ENCODE measurements at places on chromosomes 2 and 18.

DNA sequence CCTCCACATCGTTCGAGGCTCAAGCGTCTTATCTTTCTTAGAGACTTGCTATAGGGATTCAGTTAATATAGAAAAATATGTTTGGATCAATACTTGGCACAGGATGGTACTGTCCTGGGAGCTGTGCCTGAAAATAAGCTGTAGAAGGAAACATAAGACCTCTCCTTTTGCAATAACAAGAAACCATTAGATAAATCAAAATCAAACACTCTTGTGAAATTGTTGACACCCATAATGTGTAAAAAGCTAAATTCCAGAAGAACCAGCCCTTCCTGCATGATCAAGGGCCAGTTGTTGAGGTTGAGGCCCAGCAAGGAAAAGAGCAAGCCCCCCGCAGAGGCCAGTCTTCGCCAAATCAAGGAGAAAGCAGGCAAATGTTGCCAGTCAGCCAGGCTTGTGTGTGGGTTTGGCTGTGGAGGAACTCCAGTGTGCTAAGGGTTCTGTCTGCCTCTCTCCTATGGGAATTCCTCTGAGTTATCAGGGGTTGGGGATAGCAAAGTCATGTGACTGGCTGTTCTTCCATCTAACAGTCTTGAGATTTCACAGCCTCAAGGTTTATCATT lies 185.7 kb downstream of the ACKR3 start:
- no peak for DNase-seq

DNA sequence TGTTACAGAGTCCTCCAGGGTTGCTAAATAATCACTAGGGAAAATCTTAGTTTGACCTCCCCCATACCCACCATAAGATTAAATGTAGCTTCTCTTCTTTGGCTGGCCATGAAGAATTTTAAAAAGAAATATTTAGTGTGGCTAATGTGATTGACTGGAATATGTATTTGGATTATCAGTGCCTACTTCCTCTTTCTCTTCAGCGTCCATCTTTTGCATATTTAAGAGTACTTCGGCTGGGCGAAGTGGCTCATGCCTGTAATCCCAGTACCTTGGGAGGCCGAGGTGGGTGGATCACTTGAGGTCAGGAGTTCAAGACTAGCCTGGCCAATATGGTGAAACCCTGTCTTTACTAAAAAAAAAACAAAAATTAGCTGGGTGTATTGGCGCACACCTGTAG lies 28.8 kb downstream of the ADAM23 start:
- DNase-seq = no peak

- DNase-seq = no peak
These were observed 495.7 kb upstream of the TCF4 start for GRCh38 chr18:56083523-56084287.

DNA sequence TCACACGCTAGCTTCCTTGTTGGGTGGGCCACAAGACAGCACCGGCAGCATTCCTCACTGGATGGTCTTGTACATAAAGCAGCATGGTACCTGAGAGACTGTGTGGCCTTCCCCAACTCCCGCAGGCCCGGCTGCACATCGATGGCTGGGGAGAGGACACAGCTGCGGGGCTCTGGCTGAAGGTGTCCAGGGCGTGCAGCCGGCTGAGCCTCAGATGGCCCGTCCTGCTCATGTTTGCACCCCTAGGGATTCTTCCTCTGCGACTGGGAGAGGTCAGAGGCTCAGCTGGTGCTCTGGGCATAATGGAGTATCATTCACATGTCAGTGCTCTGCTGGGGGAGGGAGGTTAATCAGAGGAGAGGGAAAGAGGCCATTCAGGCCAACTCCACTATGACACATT lies 207.9 kb downstream of the SEPTIN10 start:
- no peak for DNase-seq

DNA sequence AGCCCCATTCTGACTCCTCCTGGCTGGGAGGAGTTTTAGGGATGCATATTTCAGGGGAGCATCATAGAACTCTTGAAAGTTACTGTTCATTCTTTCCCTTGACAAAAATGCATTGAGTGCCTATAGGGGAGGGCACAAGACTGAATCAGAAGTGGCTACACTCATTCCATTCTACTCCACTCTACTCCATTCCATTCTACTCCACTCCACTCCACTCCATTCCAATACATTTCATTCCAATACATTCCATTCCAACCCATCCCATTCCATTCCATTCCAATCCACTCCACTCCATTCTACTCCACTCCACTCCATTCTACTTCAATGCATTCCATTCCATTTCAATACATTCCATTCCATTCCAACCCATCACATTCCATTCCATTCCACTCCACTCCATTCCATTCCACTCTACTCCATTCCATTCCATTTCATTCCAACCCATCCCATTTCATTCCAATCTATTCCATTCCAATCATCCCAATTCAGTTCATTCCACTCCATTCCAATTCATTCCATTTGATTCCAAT lies 110.8 kb downstream of the LOXHD1 start:
- no peak for DNase-seq

GRCh38 chr2:219441451-219442255 lies 7.0 kb downstream of the SPEG start:
- DNase-seq = peak; percentile 85

GRCh38 chr2:23464905-23465537 lies 80.0 kb downstream of the KLHL29 start:
- no peak for DNase-seq

GRCh38 chr2:200603972-200604371 lies 18.2 kb downstream of the AOX1 start:
- peak; percentile 48 for DNase-seq

DNA sequence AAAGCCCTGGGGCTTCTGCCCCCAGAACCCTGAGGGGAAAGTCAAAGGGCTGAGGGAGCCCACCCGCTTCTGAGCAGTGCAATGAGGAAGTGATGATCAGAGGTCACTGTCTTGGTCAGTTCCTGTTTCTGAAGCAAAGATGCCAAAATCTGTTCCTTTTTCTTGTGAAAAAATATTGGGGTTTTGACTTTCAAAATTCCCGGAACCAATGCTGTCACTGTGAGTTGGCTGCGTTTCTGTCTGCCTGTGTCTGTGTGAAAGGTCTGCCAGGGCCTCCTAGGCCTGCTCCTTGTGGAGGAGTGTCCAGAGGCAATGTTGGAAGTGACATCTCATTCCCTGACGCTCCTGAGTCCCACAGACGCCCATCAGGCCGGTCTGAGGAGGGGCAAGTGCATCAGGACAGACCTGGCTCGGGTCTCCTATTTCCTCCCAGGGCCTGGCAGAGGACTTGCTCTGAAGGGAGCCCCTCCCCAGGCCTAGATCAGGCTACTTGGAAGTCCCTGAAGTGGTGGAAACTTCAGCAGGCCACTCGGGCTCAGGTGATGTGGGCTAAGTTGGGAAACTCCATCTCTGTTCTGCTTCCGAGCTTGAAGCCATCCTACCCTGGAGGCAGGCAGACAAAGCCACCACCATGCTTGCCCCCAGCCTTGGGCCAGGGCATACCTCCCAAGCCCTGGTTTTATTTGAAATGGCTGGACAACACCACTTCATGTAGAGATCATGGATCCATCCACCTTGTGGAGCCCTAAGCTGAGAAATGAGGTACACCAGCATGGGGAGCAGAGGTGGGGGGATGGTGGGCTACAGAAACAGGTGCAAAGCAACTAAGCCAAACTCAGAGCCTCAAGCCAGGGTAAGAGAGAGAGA lies 51.0 kb downstream of the PKDCC start:
- DNase-seq = no peak

DNA sequence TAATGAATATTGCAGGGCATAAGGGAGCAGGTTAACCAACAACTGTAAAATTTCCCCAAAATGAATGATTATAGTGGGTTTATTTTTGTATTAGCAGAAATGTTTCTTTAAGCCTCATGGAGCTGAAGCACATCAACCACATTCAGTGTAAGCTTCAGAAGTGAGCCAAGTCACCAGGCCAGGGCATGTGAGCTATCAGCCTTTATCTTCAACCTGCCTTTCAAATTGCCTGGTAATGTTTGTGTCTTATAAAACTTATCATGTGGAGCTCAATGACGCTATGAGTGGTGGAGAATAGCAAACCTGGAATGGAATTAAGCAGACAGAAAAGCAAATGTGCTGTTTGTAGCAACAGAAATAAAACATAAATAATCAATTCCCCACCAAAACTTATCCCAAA lies 1068.4 kb downstream of the LRP1B start:
- no peak for DNase-seq

DNA sequence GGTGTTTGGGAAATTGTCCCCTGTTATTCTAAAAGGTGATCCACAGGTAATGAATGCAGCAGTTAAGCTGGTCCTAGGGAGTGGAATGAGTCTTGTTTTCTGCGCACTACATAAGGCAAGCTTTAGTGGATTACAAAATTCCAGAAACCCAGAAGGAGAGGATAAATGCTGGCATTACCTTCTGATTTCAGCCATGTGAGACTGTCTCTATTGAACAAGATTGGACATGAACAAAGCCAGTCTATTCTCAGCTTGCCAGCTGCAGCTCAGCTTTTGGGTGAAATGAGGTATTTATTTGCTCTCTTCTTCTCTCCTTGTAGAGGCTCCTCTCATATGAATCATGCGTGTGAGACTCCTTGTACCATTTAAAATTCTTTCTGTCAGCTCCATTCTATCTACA lies 944.9 kb downstream of the CNTNAP5 start:
- DNase-seq = no peak

DNA sequence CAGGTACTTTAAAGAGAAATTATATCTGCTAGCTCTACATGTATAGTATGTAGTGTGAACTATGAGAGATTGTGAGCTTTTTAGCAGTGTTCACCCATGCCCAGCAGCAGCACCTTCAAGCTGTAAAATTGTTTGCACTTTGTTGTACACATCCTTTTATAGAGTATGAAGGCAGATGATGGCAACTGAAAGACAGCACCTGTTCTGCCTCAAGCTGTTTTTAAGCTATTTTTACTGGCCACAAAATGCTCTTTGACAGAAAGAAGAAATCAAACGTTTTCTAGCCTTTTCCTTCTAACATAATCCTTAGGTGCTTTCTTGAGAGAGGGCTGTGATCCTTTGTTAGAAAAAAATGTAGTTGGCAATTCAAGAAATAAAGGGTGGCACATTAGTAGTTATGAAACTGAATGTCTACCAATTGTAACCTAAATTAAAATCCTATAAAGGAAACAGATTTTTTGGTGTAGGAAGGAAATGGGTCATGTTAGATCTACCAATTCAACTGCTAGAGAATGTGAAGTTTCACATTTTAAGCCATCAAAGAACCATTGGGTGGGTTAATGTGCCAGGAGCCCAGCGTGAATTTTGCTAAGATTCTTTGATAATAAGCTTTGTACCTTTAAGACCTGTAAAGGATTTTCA lies 59.5 kb downstream of the R3HDM1 start:
- DNase-seq = no peak

DNA sequence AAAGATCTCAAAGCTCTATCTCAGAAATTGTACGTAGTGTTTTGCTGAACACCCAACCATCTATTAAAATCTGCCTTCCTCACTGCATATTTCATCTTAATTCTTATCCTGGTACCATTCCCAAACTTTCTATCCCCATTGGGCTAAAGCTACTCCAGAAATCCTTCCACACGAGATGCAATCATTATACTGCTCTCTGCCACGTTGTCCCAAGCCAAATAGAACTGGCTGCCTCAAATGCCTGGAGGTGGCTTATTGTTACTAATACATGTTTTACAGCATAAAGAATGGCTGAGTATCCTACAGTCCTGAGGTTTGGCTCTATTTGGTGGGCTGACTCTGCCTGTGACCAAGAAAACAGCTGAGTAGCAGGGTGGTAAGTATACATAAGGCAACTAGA lies 306.0 kb upstream of the ACVR2A start:
- no peak for DNase-seq

DNA sequence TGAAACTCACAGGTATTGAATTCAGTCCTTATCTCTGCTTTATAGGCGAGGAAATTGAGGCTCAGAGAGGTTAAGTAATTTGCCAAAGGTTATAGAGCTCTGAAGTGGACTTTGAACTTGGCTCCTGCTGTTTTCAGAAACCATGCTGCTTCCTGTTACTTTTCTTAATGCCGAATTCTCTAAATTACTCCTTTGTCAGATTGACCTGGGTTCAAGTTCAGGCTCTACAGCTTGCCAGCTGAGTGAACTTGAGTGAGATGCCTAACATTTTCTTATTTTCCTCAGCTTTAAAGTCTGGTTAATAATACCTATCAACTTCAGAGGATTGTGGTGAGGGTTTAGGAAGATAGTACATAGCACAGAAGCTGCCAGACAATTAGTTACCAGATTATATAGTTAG lies 3.4 kb downstream of the ASAP2 start:
- DNase-seq = no peak

DNA sequence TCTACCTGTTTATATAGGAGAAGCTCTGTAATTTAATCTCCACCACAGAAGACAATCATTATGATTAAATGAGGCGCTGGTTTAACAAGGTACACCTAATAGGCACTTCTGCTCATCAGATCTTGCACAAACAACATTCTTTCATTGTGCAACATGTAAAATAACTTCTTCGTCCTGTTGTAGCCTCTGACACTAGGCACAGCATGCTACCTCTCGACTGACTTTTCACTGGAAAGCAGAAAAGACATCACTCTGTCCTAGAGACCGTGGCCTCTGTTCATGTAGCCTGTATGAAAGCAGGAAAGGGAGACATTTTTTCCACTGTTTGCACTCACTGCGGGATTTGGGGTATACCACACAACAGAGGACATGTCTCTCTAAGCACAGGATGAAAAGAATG lies 316.5 kb downstream of the IRS1 start:
- no peak for DNase-seq

GRCh38 chr18:23330423-23330822 lies 122.7 kb upstream of the RIOK3 start:
- DNase-seq = no peak

- no peak for DNase-seq
These were observed 509.5 kb downstream of the PARD3B start for GRCh38 chr2:205054789-205055188.

DNA sequence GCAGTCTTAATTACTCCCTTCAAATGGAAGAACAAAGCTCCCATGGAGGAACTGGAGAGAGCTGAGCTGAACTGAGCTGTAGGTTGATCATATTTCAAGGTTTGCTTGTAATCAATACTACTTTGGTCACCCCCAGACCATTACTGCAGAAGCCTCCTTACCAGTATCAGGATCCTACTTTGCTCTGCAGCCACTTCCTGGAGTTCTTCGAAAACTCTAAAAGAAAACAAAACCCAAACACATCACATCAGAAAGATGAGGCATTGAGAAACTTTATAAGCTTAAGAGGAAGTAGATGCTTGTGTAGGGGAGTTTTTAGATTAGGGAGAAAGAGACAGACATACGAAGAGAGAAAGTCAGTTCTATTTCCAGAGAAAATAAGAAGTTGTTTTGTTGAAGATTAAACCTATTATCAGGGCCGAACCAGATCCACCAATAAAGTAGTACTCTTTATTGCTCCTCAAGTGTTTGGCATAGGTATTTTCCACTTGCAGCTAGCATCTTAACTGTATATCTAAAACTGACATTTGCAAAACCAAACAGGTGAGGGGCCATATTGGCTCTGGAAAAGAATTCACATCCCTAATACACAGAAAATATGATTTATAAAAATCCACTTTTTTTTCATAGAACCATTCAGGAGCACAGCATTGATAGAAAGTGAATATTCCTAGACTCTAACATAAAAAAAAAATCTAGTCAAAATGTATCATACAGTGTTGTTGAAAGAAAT lies 166.9 kb upstream of the KLF7 start:
- no peak for DNase-seq

All from HTR-8/SVneo (cell line).